ENCODE measurements at places on chromosomes 6 and 20.

- no peak for DNase-seq
These were observed 29.6 kb upstream of the CLDN20 start for GRCh38 chr6:155234167-155234566.

DNA sequence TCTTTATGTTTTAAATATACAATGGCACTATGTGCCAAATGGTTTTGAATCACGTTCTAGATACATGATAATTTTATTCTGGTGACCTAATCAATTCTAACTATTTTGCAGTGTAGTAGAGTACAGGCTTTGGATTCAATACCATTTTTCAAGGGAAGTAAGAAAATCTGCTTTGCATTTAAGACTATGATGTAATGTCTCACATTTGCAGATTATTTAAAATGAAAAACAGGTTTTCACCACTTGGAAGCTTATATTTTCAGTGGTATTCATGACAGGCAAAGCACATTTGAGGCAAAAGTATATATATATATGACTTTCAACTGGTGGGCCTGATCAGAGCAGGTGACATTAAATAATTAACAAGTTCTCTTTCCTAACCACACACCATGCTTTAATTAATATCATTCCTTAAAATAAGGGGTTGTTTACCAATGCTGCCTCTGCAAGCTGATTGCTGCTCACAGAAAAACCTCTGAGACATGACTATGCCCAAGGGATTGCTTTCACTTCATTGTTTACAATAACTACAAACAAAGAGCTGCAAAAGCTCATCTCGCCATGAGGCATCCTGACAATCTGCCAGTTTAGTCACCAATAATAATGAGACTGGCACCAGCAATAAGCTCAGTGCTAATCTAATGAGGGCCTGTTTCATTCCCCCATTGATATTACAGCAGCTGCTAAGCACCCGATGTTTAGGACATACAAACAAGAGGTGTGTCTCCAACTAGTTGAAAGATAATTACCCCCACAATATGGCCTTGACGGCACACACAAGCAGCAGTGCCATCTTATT is 1176.0 kb upstream of the GJE1 start:
- DNase-seq = no peak

GRCh38 chr20:47914792-47915191 is 129.5 kb upstream of the SULF2 start:
- DNase-seq = no peak

- DNase-seq = peak; percentile 9
These were observed 253.2 kb downstream of the UST start for GRCh38 chr6:148999929-149000468.

- DNase-seq = peak; percentile 66
These were observed 170.4 kb downstream of the HTR1B start for GRCh38 chr6:77292564-77293546.

DNA sequence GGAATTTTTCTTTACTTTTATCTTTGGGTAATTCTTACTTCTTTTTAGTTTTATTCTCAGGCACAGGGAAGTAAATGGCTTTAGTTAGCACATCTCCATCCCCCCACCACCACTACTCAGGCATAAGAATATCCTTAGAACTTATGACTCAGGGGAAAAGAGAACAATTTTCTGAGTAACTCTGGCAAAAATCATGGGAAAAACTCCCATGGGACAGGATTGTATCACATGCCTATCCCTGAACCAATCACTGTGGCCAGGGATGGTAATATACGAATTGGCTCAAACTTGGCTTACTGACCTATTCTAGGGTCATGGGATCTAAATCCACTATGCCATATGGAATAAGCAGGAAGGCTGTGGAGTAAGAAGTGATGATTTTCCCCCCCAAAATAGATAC is 339.1 kb downstream of the BTBD3 start:
- DNase-seq = no peak

DNA sequence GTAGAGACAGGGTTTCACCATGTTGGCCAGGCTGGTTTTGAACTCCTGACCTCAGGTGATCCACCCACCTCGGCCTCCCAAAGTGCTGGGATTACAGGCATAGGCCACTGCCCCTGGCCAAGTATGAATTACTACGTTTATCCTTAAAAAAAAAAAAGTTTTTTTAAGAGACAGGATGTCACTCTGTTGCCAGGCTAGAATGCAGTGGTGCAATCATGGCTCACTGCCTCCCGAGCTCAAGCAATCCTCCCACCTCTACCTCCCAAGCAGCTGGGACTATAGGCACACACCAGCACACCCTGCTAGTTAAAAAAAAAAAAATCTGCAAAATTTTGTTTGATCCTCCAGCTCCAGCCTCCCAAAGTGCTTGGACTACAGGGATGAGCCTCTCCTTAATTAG is 23.1 kb downstream of the IYD start:
- DNase-seq = no peak

- no peak for DNase-seq
These were observed 122.2 kb downstream of the JPH2 start for GRCh38 chr20:44064501-44065400.

DNA sequence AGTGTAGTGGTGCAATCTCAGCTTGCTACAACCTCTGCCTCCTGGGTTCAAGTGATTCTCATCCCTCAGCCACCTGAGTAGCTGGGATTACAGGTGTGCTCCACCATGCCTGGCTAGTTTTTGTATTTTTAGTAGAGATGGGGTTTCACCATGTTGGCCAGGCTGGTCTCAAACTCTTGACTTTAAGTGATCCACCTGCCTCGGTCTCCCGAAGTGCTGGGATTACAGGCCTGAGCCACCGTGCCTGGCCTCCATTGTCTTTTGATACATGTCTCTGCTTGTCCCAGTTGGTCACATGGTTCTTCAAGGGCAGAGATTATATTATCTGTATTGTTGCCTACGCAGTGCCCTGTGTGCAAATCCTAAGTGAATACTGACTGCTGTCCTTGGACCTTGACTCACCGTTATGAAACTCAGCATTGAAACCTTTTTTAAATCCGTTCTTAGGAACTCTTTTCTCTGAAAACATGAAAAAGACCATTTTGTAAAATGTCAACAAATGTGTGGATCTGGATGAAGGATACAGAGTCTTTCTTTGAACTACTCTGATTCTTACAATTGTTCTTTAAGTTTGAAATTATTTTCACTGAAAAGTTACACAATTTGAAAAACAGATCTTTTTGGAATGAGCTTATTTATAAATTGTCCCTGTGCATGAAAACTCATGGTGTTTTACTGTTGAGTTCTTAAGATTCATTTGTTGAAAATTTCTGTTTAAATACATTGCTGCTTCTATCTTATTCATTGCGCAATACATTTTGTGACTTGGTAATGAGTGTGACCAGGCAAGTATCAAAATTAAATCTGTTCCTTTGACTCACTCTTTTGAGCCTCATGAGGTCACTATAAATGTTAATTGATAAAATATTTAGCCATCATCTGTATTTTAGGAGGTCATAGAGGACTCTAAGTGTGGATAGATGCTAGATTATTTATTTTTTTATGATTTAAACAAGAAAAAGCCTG is 293.5 kb downstream of the UTRN start:
- no peak for DNase-seq

- DNase-seq = no peak
These were observed 214.8 kb upstream of the CEP162 start for GRCh38 chr6:84442208-84442607.

GRCh38 chr6:6834356-6835222 is 246.1 kb downstream of the LY86 start:
- peak; percentile 26 for DNase-seq

DNA sequence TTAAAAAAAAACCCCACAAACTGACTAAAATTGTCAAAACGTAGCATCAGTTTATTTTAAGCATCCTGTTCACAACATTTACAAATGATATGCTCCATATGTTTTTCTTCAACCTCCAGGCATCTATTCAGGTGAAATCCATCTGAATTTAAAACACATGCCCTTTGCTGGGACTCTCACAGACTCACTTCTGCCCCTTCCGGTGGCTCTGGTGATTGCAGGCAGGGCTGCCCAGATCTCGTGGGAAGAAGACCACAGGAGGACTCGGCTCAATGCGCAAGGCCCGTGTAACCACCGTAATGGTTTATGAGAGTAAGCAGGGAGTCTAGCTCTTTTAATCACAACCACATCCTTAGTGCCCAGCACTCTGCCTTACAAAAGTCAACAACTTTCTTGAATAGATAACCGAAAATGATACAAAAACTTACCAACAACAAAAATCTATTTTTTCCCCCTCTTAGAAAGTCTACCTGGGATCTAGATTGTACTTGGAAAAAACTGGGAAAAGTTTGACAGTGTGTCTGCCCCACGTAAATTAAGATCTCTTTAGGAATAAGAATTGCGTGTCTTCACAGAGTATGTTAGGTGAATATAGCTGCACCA is 139.1 kb downstream of the KIF16B start:
- DNase-seq = peak; percentile 60

GRCh38 chr6:54112151-54112650 is 958 bp downstream of the MLIP start:
- DNase-seq = no peak

DNA sequence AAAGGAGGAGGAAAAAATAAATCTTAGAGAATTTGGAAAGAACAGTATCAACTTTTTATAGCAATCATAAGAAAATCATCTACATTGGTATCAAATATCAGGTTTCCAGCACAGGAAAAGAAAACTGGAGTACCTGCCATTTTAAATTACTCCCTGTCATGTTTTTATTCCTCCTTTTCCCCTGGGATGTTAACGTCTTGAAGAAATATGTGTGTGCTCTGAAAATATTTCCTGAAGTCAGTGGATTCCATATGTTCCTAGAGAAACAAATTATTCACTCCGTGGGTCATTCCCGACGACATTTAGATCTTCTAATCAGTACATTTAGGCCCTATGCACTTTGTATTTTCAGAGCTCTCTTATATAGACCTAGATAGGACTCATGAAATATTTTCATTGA is 42.0 kb upstream of the RSPO3 start:
- no peak for DNase-seq

DNA sequence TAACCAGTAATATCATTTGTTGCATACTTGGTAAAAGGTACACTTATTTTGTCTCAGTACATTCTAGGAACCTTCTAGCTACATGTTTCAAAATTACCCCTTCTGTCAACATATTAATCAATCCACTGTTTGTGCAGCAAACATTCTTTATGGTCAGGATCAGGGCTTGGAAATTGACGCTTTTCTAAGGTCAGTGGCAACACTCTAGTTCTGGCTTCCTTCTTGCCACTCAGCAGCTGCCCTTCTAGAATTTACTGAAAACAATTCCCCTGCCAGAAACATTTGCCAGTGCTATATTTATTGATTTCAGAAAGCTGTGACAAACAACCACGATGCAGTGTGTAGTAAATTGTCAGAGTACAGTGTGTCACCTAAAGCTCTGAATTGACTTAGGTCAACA is 84.7 kb upstream of the FBXL4 start:
- DNase-seq = no peak

DNA sequence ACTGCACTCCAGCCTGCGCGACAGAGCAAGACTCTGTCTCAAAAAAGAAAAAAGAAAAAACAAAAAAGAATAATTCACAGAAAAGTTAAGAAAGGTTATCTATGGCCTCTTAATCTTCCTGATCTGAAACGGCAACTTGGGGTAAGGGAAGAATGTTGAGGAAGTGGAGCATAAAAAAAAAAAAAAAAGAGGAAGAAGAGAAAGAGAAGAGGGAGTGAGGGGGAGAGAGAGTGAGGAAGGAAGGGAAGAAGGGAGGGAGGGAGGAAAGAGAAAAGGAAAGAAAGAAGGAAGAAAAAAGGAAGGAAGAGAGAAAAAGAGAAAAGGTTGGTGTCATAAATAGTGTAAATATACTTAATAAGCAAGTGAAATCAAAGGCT is 68.9 kb upstream of the NCOA3 start:
- DNase-seq = no peak

- no peak for DNase-seq
These were observed 10.1 kb upstream of the ZNF337 start for GRCh38 chr20:25706793-25707192.

DNA sequence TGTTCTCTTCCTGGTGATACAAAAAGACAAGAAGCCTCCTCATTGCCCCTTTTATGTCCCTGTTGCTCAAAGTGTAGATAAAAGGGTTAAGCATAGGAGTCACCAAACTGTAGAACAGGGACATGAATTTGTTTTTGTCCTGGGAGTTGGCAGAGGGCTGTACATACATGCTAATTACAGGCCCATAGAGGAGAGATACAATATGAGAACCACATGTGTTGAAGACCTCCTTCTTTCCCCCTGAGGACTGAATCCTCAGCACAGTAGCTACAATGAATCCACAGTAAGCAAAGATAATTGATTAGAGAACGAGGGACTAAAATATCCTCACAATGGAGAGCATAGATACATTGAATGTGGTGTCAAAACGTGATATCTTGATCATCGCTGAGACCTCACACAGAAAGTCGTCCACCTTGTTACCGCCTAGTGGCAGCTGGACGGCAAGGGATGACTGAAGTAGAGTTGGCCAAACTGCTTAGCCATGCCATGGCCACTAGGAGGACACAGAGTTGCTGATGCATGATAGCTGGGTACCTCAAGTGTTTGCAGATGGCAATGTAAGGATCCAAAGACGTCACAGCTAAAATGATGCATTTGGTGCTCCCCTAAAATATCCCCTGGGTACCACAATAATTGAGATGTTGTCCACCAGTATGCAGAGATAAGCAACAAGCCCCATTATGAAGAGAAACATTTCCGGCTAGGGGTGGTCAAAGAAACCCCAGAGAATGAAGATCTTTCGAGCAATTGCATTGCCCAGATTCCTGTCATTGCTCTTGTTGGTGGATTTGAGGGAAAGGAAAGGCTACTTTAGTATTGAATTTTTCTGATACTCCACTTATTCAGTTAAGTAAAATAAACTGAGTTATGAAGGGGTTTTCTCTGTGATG is 15.0 kb downstream of the OR2B3 start:
- DNase-seq = peak; percentile 67

DNA sequence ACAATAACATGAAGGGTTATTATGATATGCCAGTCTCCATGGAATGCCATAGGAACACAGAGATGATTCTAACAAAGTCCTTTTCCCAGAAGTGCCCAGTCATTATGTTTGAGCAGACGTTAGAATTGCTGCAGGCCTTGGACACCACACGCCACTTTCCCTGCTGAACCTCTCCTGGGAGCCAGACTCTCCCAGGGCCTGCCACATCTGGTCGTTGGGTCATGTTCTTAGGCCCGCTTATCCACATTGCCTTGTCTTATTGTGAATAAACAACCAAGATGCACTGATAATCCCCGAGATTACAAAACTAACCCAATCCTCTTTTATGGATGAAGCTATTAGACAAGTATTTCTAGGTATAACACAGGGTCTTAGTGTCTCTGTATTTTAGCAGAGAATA is 276.5 kb upstream of the CITED2 start:
- no peak for DNase-seq

- peak; percentile 48 for DNase-seq
These were observed 635 bp downstream of the SLC35B3 start for GRCh38 chr6:8434727-8435092.

DNA sequence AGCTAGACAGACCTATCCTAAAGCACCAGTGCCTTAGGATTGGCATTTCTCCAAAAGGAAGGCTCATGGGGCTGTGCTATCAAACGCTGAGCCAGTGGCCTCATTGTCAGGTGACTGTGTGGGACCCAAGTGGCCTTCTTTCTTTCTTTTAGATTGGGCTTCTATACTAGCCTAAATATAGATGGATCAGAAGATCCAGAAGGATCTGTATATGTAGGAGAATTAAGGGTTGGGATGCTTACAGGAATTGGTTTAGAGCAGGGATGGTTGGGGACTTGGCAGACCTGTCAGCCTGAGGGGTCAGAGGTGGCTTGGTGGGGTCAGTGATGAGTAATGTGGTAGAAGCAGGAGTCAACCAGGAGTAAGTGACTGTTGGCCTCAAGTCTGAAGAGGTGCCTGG is 14.8 kb downstream of the ABT1 start:
- peak; percentile 32 for DNase-seq

GRCh38 chr6:41667195-41667594 is 28.9 kb downstream of the MDFI start:
- no peak for DNase-seq

Data from hematopoietic multipotent progenitor cell treated with erythropoietin and hydrocortisone succinate and interleukin-3 and kit ligand, for 6 days (in vitro differentiated cells).